ENCODE measurements at places on chromosomes 4 and X. TPM values are rescaled to one million over a fixed set of nuclear protein-coding genes. Genes with fewer than 3 reads are reported as not detected.

GRCh38 chrX:18151649-18152048, 69.0 kb downstream of the BEND2 start:
- no peak for DNase-seq

DNA sequence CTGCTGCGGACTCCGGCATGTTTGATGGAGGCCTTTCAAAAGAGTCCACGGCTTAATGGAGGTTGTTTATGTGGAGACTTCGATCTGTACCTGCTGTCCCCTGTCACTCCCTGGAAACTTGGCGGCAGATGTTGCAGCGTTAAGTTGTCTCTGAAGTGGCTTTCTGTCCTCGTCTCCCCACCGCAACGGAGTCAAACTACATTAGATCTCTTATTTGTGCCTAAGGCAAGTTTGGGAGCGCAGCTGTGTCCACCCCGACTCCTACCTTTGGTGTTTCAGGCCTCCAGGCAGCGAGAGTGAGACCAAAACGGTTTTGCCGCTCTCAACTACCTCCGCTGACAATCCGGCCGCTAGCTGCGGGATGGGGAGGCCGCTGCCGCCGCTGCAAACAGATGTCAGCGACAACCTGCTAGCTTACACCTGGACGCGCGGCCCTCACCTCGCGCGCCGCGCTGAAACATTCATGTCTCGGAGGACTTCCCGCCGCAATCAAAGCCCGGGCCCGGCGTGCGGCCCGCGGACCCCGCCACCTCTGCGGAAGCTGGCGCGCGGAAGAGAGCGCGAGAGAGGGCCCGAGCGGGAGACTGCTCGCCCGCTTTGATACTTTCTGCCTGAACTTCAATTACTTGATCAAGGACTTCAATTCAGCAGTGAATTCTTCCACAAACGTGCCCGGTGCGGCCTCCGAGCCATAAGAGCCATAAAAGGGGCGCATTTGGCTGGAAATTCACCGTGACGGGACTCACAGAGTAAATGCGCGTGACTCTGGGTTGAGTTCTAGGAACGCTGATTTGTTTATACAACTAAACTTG, 108.4 kb downstream of the ANTXR2 start:
- DNase-seq = no peak

DNA sequence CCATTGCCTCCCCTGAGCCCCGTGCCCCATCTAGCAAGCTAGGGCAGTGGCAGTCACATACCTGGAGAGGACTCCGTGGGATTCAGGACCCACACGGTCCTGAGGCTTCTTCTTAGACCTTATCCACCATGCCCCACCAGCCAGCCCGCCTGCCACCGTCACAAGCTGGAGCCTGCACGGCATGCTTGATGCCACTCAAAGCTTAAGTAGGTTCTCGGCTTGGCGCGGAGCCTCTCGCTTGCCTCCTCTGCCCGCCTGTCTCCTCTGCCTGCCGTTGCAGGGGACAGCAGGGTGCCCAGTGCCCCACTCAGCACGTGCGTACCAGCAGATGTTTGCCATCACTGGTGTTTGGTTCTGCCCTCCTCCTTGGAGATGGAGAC, 14.1 kb downstream of the PSAPL1 start:
- peak; percentile 86 for DNase-seq

GRCh38 chr4:38672397-38673129, 8.6 kb downstream of the KLF3 start:
- no peak for DNase-seq

DNA sequence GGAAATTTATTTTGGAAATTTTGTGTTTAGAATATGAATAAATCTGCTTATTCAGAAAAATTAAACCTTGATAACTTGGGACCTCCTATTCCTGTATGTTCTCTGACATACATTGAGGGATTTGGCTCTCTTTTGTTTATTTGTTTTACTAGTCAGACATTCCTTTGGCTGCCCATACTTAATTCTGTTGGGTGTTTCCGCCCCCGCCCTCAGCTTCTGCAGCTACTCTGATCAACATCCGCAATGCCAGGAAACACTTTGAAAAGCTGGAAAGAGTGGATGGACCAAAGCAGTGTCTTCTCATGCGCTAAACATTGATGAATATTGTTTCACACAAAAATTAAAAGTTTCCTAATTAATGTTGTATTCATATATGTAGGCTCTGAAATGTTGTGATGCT, 40.5 kb downstream of the RRAGB start:
- no peak for DNase-seq

DNA sequence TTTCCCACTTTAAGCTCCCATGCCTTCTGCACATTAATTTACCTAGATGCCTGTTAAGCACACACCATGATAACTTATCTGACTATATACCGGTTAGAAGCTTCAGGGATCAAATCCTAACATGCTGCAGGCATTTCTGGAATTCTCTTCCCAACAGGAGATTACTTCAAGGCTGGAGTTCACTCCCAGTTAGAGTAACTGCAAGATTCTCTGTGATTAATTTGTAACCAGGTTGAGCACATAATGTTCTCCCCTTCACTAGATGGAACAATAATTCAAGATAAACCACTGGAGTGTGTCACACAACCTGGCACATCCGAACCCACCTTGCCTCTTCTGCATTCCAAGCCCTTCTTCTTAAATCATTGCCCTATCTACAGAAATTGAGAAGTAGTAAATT, 11.8 kb upstream of the UGT2A3 start:
- no peak for DNase-seq

GRCh38 chr4:3299976-3300671, 7.3 kb downstream of the RGS12 start:
- peak; percentile 65 for DNase-seq

GRCh38 chr4:38382520-38382919, 281.5 kb upstream of the KLF3 start:
- DNase-seq = no peak

DNA sequence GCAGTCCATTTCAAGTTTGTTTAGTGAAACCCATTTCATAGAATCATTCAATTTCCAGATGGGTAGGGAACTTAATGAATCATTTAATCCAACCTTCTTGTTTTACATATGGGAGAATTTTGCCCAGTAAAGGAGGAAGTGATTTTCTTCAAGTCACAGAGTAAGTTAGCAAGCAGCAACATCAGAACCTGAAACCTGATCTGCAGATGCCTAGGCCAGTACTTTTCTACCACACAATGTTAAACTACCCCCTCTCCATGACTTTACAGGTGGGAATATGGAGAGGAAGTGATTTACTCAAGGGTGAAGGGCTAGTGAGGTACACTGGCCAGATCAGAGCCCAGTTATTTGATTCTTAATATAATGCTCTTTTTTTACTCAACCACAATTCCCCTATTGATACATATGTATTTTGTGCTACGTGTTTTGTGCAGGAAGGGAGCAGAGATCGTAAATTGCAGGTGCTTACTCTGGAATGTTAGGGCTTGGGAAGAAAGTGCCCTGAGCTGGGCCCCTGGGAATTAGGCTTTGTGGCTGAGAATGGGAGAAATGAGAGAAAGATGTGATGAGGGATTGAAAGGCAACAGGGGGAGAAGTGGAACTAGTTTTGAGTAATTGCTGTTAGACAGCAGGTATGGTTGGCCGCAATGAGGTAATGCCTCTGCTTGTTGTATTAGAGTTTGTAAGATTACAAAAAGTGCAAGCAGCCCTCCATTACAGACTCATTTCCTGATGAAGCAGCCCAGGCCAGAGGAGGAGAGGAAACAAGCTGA, 6.8 kb downstream of the LHFPL1 start:
- DNase-seq = no peak

MAGEC2 gene
- not detected for total RNA-seq

CTAG1A gene
- not detected for total RNA-seq

All from mesenteric fat pad (tissue), 1 donor.